Transverse colon (tissue), 4 donors: ENCODE measurements at places on chromosomes 2 and 18. TPM values are rescaled to one million over a fixed set of nuclear protein-coding genes. Genes with fewer than 3 reads are reported as not detected.

- DNase-seq: no peak
These were observed 60.7 kb downstream of the ANKRD62 start for GRCh38 chr18:12154361-12154760.

- no peak for DNase-seq
These were observed 1384.8 kb downstream of the RPIA start for GRCh38 chr2:90076311-90076710.

GRCh38 chr2:18546567-18546966 is 13.9 kb downstream of the RDH14 start:
- no peak for DNase-seq

DNA sequence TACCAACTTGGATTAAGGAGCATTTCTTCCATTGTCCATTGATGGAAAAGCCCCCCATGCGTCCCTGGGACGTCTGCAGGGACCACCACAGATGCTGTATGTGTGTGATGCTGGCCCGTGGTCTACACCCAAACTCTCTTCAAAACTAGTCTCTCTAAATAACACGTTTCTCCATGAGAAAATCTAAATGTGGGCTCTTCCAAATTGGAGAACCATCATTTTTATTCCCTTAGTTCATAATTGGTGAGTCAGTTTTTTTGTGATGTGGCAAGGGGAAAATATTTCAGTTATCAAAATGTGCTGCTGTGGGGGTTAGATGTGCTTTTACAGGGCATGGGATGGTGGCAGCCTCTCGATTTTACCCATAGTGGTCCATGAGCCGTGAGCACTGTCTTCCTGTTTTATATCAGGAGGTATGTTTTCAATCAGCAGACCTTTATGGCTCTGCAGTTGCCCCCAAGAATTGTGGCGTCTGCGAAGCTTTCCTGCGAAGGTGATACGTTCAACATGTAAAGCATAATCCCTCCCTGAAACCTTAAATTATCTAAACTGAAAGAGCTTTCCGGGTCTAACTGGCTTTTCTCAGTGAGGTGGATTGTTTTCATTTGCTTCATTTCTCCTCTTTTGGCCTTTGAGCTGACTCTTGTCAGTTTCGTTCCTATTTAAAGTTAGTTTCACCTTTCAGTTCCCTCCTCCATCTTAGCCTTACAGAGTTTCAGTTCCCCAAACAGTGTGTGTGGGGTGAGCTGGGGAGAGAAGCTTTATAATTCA is 78.4 kb downstream of the SETBP1 start:
- peak; percentile 39 for DNase-seq

GRCh38 chr2:147250652-147251356 is 594.0 kb upstream of the ACVR2A start:
- DNase-seq: no peak

DNA sequence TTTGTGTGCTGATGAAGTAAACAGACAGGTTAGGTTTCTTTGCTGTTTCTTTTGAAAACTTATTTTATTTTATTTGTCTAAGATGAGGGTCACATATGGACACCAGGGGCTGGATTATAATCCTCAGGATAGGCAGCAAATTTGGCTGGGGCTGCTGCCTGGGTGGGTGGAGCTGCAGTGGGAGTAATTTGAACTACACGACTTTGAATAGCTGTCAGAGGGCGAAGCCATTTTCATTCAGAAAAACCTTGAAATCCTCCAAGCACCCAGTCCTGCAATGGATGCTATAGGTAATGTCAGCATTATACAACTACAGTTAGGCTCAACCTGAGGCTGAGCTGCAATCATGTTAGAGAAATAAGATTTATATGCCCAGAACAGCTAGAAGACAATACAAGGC is 16.6 kb downstream of the SETBP1 start:
- DNase-seq: no peak

RASGRP3 gene
- total RNA-seq: 16.5 TPM

MYO3B gene
- total RNA-seq: 0.48 TPM

RBBP8 gene
- 44.1 TPM for total RNA-seq

KYNU gene
- total RNA-seq: 4.6 TPM

TRIM54 gene
- total RNA-seq: 1.9 TPM

NAT8 gene
- not detected for total RNA-seq
